ENCODE measurements at places on chromosomes 6 and 20. TPM values are rescaled to one million over a fixed set of nuclear protein-coding genes. Genes with fewer than 3 reads are reported as not detected.

Gene ERVFRD-1
- total RNA-seq = 2.5 TPM

Gene GPLD1
- not detected for total RNA-seq

Gene C6orf52
- total RNA-seq = 3.4 TPM

Gene KCNK15
- total RNA-seq = not detected

Gene EYS
- not detected for total RNA-seq

Gene HLA-G
- total RNA-seq = not detected

Gene EEF1A2
- 2.5 TPM for total RNA-seq

Gene HCRTR2
- total RNA-seq = not detected

Gene LTB
- 16.5 TPM for total RNA-seq

Gene ZC2HC1B
- total RNA-seq = not detected

Gene ZNF311
- total RNA-seq = 0.05 TPM

Gene PRICKLE4
- 6.4 TPM for total RNA-seq

Gene FOXF2
- not detected for total RNA-seq

Gene CCN6
- total RNA-seq = not detected

Gene EYA2
- total RNA-seq = not detected

Gene ERGIC3
- 170 TPM for total RNA-seq

Gene GJA10
- not detected for total RNA-seq

Gene FOXQ1
- total RNA-seq = not detected

DNA sequence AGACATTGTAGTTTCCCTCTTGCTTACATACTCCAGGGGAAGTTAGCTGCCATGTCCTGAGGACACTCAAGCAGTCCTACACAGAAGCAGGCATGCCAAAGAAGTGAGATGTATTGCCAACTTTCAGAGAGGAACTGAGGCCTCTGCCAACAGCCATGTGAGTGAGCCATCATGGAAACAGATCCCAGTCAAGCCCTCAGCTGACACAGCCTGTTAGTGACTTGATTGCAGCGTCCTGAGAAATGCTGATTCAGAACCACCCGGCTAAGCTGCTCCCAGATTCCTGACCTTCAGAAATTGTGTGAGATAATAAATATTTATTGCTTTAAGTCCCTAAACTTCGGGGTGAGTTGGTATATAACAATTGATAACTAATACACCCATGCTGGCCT lies 38.1 kb downstream of the GSTA2 start:
- no peak for DNase-seq

DNA sequence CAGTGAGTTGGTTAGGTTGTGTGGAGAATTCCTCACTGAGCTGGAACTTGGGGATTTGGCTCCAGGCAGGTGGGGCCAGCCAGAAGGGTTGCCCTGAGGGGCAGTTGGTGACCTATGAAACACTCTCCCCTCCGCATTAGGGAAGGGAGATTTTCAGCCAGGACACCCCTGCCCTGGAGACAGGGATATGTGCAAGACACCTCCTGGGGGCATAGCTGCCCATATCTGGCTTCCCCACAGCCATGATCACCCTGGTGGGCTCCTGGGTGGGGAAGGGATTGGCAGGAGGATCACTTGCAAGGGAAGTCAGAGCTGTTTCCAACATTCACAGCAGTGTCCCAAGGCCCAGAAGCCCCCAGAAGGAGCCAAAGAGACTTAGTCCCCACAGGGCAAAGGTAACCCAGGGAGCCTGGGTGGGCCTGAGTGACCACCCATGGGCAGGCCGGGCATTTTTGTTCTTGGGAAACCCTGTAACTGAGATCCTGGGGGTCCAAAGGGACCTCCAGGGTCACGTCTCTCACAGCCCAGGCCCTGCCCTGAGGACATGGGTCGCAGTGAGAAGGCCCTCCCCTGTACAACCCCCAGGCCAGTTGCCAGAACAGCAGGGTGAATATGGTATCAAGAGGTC lies 145.8 kb downstream of the MRPL14 start:
- no peak for DNase-seq

DNA sequence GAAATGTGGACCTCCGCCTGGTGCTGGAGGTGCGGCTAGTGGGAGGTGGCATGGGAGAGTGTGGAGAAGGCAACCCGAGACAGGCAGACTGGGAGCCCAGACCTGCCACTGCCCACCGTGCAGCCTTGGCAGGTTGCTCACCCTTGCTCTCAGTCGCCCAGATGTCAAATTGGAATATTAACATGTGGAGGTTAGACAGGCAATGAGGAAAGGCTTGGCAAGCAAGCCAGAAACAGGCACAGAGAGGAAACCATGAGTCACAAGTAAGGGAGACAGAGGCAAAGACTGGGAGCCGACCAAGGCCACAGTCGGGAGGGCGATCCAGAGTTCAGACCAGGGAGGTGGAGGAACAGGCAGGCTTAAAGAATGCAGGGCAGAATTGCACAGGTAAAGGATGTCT lies 178.2 kb downstream of the FOXC1 start:
- no peak for DNase-seq

GRCh38 chr20:44649126-44649525 lies 2.4 kb downstream of the ADA start:
- DNase-seq = no peak

- DNase-seq = no peak
These were observed 7.0 kb downstream of the SNX5 start for GRCh38 chr20:17961587-17961940.

- DNase-seq = no peak
These were observed 49.9 kb downstream of the AIG1 start for GRCh38 chr6:143110572-143110971.

DNA sequence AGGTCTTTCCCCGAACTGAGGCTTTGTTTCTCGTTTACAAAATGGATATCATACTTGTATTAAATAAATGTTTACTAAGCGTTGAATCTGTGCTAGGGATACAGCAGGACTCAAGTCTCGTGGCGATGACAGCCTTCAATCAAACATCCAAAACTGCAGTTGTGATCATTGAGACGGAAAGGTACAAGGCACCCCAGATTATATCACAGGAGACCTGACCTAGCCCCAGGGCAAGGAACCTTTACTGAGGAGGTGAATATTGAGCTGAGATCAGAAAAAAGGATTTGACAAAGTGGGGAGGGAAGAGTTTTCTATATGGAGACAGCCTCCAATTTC lies 476 bp downstream of the AAR2 start:
- DNase-seq = no peak

DNA sequence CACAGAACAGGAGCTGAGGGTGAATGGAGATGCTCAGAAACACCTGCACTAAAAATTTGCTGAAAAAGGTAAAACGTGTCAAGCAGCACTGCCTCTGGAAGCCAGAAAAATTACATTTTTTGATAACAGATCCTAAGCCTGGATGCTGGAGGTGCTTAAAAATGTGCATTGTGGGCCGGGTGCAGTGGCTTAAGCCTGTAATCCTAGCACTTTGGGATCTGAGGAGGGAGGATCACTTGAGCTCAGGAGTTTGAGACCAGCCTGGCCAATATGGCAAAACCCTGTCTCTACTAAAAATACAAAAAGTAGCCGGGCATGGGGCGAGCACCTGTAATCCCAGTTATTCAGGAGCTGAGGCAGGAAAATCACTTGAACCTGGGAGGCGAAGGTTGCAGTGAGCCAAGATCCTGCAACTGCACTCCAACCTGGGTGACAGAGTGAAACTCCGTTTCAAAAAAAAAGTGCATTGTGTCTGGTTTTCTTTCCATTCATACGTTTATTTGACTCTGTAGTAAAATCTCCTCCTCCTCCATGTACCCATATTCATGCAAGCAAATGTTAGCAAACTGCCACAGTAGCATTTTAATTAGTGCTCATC lies 587 bp upstream of the BTN3A1 start:
- no peak for DNase-seq

GRCh38 chr20:41205313-41205712 lies 68.0 kb downstream of the PLCG1 start:
- DNase-seq = no peak

GRCh38 chr6:148426317-148426977 lies 83.8 kb downstream of the SASH1 start:
- peak; percentile 34 for DNase-seq

DNA sequence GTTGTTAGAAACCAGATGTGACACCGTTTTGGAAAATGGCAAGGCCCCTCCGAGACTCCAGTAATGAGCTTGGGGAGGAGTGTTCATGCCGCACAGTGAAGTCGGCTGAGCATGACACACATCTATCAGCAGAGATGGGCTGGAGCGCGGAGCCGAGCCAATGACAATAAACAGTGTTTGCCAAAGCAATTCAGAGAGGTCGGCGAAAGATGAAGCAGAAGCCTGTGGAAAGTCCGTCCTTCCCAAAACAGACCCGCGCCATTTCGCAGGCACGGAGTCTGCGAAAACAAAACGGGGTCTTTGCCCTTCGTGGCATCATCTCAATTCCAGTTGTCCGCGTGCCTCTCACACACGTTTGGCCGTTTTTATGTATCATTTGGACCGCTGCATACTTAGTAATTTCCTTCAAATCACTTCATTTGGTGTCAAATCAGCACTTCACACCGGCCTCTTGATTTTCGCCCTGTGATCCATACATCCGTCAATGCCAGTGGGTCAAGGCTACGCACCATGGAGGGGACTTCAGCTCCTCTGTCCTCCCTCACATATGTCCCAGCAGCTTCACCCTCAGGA lies 71.3 kb downstream of the SULF2 start:
- DNase-seq = no peak

DNA sequence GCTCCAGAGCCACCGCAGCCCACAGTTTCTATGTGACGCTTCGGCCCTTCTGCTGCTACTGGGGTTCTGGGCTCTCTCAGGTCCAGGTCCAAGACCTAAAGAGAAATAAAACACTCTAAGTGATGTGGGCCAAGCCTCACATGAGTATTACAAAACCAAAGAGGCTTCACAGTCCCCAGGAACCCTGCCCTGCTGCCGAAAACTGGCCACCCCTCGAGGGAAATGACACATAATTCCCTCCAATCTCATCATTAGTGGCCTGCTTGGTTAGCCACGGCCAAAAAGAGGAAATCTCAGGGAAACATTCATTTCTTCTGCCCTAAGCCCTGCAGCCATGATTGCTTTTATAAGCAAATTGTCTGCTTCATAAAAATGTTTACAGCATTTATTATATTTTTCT lies 32.5 kb downstream of the DLL1 start:
- no peak for DNase-seq

DNA sequence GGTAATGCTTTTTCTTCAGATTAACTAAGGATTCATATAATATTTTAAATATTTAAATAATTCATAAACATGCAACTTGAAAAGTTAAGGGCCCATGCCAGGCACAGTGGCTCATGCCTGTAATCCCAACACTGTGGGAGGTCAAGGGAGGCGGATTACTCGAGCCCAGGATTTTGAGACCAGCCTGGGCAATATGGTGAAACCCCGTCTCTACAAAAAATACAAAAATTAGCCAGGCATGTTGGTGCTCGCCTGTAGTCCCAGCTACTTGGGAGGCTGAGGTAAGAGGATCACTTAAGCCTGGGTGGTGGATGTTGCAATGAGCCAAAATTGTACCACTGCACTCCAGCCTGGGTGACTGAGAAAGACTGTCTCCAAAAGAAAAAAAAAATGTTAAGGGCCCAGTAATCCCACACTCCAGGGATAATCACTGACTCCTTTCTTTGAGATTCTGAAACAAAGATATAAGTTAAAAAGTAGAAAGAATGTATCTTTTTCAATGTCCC lies 7.9 kb upstream of the RIN2 start:
- no peak for DNase-seq

- DNase-seq = no peak
These were observed 19.1 kb upstream of the CHMP4B start for GRCh38 chr20:33791959-33792597.

- DNase-seq = no peak
These were observed 98.1 kb upstream of the TOP1 start for GRCh38 chr20:40930561-40930960.

DNA sequence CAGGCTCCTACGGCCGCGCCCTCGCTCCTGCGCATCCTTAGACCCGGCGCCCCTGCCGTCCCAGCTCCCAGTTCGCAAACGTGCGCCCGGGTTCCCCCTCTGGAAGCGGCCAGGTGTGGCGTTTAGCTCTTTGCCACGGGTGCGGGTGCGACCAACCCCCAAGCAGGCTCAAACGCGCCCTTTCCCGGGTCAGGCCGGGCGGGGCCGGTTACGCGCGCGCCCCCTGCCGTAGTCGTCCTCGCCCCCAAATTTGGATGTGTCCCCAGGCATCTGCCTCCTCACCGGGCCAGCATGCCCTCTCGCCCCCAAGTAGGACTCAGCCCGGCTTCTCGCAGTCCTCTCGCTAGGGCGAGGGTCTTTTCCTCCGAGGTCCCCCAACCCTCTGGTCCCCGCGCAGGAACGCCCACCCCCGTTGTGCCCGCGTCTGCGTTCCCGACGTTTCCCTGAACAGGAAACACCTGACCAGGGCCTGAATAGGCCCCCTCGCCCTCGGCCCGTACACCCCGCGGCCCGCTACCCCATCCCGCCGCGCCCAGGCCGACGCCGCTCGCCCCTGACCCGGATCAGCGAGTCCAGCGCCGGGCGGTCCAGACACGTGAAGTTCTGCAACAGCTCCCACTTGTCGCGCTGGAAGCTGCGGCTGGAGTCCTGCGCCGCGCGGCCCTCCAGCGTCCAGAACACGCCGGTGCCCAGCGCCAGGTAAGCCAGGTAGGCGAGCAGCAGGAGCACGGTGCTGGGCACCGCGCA lies 520 bp downstream of the KCNK17 start:
- no peak for DNase-seq

DNA sequence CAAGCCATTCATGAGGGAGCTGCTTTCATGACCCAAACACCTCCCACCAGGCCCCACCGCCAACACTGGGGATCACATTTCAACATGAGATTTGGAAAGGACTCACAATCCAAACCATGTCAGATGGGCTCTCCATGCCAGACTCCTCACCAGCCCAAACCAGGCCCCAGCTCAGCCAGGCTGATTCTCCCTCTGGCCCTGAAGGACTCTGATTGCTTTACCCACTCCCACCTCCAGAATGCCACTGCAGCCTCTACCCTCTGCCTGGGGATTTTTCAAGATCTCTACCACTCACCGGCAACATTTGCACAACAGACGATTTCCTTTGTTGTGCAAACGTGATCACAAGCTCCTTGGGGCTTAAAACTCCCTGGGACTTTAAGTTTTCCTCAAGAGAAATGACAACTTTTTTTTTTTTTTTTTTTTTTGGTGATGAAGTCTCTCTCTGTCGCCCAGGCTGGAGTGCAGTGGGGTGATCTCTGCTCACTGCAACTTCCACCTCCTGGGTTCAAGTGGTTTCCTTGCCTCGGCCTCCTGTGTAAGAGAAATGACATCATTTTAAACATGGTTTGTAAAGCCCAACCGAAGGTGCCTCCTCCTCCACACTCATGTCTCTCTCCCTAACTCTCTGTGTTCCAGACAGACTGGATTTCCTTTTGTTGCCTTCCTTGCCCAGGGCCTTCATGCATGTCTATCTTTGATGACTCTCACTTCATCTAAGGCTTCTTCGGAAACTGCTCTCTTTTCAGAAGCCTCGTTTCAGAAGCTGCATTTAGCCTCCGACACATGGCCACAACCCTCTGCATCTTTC lies 147.0 kb downstream of the CDH26 start:
- DNase-seq = no peak

GRCh38 chr20:1566701-1567100 lies 9.2 kb upstream of the SIRPD start:
- no peak for DNase-seq

GRCh38 chr6:105785066-105785811 lies 300.9 kb upstream of the PRDM1 start:
- no peak for DNase-seq

DNA sequence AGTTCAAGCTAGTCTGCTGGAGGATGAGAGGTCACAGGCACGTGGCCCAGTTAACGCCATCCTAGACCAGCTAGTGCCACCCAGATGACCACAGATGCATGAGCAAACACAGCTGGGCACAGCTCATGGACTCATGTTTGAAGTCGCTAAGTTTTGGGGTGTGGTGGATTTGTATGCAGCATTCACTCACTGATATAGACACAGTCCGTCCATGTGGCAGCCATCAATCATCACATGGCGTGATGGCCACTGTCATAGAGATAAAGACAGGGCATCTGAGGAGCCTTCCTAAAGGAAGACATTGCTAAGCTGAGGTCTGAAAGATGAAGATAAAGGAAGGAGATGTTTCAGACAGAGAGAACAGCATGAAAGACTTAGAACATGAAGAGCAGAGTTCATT lies 154.4 kb upstream of the JAG1 start:
- no peak for DNase-seq

All from glomerular endothelial cell (primary cell).